Activated T-cell treated with anti-CD3 and anti-CD28 coated beads, Interleukin-2, amount 50 U/mL, for 48 hours (primary cell): ENCODE measurements at places on chromosomes 6 and 20.

DNA sequence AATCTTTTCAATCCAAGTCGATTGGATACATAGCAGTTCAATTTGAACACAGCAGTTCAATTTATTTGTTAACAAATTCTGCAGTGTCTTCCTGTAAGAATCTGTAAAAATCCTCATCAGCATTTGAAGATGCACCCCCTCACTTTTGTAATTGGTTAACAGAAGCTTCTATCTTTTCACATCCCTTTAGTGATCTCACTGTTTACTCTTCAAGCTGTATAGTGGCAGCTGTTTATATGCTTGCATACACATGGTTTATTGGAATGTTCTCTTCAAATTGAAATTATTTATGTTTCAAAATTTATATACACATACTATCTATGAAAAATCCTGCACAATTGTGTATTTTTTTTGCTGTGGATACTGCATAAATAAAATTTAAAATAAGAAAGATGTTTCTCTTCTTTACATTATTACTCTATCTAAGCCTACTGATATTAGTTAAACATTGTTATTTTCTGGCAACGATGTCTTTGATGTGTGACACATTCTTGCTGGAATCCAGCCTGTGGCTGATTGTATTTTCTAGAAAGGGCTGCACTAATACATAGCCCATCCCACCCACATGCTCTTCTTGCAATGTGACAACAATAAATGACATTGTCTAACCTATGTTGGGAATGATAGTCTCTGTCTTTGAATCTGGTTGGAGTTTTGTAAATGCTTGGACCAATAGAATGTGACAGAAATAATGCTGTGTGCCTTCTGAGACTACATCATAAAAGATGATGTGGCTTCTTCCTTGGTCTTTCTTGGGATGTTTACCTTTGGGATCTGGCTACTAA is 573.0 kb downstream of the CD109 start:
- no peak for DNase-seq

DNA sequence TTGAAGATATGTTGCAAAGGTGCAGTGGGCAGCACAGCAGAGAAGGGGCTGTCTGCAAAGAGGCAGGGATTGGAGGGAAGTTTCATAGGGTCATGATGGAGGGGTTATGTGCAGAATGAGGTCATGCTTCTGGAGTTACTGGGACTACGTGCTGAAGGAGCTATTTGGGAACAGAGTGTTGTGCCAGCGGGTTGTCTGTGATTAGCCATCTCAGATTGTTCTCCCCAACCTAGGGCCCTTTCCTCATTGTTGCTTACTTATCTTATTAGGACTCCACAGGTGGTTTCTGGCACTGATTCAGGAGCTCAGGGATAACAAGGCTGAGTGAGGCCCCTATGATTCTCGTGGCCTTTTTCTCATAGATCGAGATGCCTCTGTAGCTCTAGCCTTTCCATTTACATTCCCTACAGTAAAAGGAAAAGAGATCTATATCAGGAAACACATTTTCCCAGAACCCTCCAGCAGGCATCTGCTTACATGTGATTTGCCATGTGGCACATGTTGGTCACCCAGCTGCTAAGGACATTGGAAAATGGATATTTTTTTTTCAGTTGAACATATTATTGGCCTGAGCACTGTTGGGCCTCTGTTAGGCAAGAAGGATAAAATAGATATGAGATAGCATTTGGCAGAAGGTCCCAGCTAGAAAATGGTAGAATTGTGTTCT is 429.6 kb upstream of the PLCB4 start:
- DNase-seq, result no peak

DNA sequence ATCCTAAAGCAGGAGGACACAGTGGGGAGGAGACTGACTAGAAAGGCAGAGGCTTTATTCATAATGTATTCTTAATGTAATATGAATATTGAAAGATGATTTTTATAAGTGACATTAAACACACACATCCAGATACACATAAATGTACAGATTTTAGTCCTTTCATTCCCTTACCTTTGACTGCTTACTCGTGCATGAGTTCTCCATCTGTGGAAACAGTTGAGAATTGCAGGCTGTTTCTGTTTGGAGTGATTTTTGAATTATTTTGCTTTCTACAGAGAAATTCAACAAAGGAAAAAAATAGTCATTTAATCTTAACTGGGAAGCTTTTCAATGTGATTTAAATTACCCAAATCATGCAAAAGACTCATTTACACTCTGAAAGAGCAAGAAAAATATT is 136.5 kb downstream of the RIMS1 start:
- DNase-seq, result no peak

GRCh38 chr6:39239527-39240154 is 10.4 kb upstream of the KCNK5 start:
- DNase-seq, result no peak

- DNase-seq, result no peak
Observed at GRCh38 chr20:63501818-63502670, 3.2 kb upstream of the EEF1A2 start.

- no peak for DNase-seq
Observed at GRCh38 chr6:100118301-100118700, 124.3 kb upstream of the MCHR2 start.
